ENCODE measurements at places on chromosomes 3 and 15. TPM values are rescaled to one million over a fixed set of nuclear protein-coding genes. Genes with fewer than 3 reads are reported as not detected.

Gene ACKR4
- polyA plus RNA-seq: 10.7 TPM

Gene POC1A
- 4.6 TPM for polyA plus RNA-seq

GRCh38 chr3:46674031-46674845 lies 19.2 kb downstream of the ALS2CL start:
- no peak for DNase-seq

- no peak for DNase-seq
Measured at GRCh38 chr15:94203306-94203705, 28.1 kb upstream of the MCTP2 start.

- no peak for DNase-seq
Measured at GRCh38 chr15:52105846-52106245, 6.7 kb downstream of the BCL2L10 start.

DNA sequence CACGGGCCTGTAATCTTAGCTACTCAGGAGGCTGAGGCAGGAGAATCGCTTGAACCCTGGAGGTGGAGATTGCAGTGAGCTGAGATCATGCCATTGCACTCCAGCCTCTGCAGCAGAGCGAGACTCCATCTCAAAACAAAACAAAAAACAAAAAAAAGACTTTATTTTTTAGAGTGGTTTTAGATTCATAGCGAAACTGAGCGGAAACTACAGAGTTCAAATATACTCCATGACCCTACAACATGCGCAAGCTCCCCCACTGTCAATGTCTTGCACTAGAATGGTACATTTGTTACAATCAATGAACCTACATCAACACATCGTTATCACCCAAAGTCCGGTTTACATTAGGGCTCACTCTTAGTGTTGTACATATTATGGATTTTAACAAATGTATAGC lies 2.2 kb upstream of the CRTAP start:
- no peak for DNase-seq

DNA sequence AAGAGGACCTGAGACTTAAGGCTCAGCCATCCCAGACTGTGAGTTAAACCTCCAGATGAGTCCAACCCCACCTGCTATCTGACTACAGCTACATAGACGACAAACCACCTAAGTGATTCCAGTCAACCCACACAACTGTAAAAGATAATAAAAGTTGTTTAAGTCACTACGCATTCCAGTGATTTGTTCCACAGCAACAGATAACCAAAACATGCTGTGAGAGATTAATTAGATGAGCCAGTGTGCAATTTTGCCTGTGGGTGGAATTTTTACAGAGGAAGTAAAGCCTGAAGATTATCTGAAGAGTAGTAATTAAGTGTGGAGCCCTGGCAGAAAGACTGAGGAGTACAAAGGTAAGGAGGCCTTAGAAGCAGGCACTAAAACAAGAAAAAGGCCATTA lies 5.4 kb downstream of the BTBD1 start:
- DNase-seq: no peak

GRCh38 chr15:32119694-32120330 lies 89.5 kb downstream of the CHRNA7 start:
- DNase-seq: no peak

DNA sequence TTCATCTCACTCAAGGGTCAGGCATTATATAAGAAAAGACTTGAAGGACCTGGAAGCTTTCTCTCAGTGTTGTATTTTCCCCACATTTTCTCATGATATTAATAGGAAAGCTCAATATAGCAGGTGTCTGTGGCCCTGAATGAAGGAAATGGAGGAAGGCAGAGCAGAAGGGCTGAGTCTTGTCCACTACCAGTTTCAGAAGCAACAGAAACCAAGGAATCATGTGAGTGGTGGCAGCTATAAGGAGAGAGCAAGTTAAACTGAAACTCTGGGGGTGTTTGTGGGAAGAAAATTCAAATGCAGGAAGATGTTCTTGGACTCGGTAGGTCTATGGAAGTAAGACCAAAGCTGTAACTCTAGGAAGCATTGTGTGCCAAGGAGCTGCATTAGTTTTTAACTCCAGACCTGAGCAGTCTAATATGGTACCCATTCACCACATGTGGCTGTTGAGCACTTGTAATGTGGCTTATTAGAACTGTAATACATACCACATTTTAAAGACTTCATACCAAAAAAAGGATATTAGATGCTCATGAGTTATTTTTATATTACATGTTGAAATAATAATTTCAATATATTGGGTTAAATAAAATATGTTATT lies 278.8 kb upstream of the GADL1 start:
- no peak for DNase-seq

DNA sequence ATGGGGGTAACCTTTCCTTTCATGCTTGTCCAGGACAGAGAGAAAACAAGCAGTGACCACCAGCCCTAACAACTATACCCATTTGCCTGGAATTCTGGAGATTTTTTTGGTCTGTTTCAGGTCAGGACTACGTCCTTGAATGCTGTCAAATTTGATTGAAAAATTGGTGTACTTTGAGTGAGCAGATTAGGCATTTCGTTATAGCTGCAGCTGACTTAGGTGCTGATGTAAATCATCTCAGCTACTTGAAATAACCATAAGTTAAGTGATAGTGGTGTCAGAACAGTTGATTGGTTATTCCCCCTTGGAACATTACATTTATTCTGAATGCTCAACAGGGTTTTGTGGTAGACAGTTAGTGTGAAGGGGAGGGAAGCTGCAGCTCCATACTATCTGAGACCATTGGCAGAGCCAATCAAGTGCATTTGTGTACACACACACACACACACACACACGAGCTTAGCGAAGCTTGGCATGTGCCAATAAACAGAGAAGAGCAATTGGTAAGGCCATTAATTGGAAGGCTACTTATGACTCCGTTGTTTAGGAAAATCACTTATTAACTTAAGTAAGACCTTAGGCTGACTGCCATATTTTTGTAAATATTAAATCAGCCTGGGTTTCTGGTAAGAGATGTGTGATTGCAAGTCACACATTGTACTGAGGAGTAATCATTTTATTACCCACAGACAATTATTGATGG lies 447.8 kb downstream of the MFSD1 start:
- no peak for DNase-seq

GRCh38 chr3:8567784-8568575 lies 66.4 kb downstream of the LMCD1 start:
- no peak for DNase-seq

GRCh38 chr3:126743350-126743749 lies 39.3 kb downstream of the CHCHD6 start:
- DNase-seq: no peak

- no peak for DNase-seq
Measured at GRCh38 chr3:172709774-172710663, 848 bp downstream of the NCEH1 start.

Measured in muscle of back (tissue), 13 donors.